Stimulated activated CD4-positive, alpha-beta T cell treated with anti-CD3 and anti-CD28 coated beads, Interleukin-15, amount 100 ng/mL, for 1 hour (primary cell): ENCODE measurements at places on chromosomes 11 and 22.

DNA sequence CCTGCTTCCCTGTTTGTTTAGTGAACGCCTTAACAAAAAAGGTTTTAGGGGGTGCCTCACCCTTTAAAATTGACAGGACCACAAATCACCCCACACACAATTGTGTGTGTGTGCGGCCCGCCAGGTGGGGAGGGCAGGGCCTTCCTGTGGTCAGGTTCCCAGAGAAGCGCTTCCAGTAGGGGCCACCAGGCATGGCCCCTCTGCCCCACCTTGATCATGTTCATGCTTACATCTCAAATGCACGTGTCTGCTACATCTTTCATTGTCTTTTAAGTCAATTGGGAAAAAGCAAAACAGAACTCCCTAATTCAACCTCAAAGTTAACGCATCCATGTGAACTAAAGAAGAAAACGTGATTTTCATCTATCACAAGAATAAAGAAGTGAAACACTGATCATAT lies 1335.3 kb downstream of the TBC1D22A start:
- DNase-seq: no peak

DNA sequence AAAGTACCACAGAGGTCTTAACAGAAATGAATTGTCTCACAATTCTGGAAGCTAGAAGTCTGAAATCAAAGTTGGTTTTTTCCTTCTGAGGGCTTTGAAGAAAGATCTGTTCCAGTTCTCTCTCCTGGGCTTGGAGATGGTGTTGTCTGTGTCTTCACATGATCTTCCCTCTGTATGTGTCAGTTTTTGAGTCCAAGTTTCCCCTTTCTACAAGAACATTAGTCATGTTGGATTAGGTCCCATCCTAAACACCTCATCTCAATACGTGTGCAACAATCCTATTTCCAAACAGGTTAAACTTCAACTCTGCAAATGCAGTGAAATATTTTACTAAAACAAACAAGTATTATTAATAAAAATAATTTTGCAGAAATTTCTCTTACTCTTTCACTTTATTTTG lies 3.1 kb upstream of the PTS start:
- DNase-seq: no peak

DNA sequence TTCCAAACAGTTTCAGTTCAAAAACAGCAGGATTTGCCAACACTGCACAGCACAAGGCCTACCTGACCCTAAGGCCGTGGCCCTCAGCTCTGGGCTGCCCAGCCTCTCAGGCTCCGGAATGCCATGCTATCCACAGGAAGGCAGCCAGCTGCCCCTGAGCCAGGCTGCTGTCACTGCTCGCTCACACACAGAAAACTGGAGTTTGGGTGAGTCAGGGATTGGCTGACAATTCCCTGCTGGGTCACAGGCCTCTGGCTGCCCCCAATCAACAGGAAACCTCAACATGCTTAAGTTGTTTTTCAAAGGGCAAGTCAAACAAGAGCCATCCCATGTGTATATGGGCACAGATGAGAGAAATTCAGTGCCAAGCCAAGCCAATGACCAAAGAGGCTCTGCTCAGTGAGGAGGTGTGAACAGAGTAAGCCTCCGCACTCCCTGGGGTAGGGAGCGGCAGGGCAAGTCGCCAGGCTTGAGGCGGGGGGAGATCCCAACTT lies 50.2 kb downstream of the RPL27A start:
- DNase-seq: no peak

- DNase-seq: no peak
These were observed 27.9 kb downstream of the TCP11L1 start for GRCh38 chr11:33067294-33067693.

GRCh38 chr22:17665854-17666253 lies 27.3 kb downstream of the BCL2L13 start:
- no peak for DNase-seq

DNA sequence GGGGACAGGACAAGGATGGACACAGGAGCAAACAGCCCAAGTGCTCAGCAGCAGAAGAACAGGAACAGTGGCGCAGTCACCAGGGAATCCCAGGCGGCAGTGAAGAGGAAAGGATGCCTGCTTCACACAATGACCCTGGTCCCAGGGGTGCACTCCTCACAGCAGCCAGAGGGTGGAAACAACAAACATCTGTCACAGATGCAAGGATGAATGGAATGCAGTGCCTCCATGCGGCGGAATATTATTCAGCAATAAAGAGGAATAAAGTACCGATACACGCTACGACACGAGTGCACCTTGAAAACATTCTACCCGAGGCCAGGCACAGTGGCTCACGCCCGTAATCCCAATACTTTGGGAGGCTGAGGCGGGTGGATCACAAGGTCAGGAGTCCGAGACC lies 12.7 kb downstream of the CSNK1E start:
- no peak for DNase-seq

GRCh38 chr11:66339686-66340483 lies 3.7 kb upstream of the RIN1 start:
- DNase-seq: no peak

GRCh38 chr11:9573052-9573774 lies at the start of gene WEE1:
Gene WEE1 (plus strand): TSS chr11:9573670. CDS start chr11:9573934, 264 bp downstream.
- DNase-seq: peak; percentile 96

DNA sequence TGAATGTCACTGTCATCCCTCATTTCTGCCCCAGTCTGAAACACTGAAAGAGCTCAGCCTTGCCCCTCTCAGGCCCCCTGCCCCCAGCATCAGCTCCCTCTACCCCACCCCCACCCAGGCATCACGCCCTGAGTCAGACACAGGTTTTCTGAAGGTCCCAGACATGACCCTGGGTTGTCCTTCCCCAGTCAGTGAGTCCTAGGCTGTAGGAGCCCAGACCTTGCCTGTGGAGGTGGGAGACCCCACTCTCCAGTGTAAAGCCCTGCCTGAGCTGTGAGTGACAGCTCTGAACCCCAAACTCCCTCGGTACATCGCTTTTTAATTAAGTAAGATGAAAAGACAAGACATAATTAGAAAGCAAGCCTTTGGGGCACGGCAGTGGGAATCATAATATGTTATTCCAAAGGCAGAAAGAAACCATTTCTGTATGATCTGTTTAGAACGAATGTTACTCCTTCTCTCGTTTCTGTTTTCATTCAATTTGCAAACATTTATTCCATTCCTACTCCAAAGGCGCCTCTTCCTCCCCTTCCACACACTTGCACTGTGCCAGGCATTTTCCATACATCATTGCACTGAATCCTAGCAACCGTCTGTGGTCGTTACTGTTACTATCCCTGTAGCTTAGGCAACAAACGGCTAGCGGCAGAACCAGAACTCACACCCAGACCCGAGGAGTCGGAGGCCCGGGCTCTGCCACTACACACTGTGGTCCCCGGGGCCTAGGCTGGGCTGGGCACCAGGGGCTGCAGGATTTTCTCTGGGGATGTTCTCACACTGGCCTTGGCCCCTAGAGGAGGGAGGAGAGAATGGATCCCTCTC lies 63.4 kb downstream of the CD6 start:
- no peak for DNase-seq

GRCh38 chr11:75591966-75592365 lies 29.9 kb downstream of the SERPINH1 start:
- no peak for DNase-seq

GRCh38 chr11:120509346-120510053 lies 2.0 kb upstream of the GRIK4 start:
- no peak for DNase-seq

DNA sequence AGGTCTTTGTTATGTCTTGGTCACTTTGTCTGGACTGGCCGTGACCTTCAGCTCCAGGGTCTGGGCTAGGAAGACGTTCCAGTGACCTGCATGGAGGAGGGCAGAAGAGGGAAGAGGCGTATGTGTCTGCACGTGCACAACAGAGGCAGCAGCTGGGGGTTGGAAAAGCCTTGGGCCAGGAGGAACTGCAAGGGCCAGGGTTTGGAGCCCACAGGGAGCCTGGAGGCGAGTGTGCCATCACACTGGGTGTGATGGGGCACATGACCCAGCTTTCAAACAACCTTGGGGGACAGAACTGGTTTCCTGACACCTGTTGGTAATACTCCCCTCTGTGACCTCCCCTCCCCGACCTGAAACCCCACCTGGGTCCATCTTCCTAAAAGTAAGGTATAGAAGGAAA lies 34.7 kb downstream of the CHRDL2 start:
- DNase-seq: no peak

- DNase-seq: no peak
These were observed 9.9 kb upstream of the APOBEC3A start for GRCh38 chr22:38947321-38948140.

DNA sequence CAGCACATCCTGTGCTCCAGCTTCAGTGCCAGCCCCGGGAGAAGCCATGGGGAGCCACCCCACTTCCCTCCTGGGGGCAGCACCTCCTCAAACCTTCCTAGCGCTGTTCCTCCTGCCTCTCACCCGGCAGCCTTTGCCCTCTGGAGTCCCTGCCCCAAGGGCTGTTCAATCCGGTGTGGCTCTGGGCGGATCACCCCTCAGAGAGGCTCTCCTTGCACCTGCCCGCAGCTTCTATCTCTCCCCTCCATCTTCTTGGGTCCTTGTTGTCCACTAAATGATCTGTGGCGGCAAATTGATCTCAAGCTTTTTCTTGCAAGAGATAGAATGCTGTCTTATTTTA lies 18.1 kb upstream of the CDKN1C start:
- DNase-seq: no peak

- no peak for DNase-seq
These were observed 13.8 kb downstream of the FLI1 start for GRCh38 chr11:128707681-128708080.

DNA sequence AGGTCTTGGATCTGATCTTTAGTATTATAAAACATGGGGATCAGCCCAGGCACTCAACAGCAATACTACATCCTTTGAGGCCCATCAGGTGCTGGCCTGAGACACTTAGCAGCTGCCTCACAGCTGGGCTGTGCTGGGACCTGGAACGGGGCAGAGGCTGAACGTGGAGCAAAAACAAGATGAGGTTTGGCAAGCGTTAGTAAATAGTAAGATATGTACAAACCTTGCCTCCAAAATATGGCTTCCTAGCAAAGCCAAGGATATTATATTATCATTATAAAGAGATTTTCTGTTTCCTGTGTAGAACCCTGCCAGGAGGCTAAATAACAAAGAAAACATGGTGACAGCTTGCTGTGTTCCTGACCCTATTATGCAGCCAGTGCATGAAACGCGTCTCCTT lies 60.0 kb upstream of the SPON1 start:
- DNase-seq: no peak

DNA sequence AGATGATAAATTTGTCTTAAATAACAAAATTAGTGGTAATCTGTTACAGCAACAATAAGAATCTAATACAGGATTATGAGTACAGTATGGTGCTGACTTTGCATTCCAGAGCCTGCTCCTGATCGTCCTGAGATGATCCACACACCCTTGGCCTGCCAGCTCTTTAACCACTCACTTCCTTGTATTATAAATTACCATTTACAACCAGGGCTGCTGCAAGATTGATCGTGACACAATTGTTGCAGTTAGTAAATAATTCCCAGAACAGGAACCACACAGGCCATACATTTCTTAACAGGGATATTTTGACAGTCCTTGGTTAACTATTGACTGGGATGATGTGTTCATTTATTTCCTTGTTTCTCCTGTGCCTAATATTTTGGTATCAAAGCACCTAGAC lies 3.8 kb upstream of the CBLIF start:
- DNase-seq: no peak

GRCh38 chr22:17113600-17113999 lies 7.6 kb downstream of the TMEM121B start:
- DNase-seq: no peak

- no peak for DNase-seq
These were observed 12.5 kb downstream of the MGAT3 start for GRCh38 chr22:39469326-39469680.

DNA sequence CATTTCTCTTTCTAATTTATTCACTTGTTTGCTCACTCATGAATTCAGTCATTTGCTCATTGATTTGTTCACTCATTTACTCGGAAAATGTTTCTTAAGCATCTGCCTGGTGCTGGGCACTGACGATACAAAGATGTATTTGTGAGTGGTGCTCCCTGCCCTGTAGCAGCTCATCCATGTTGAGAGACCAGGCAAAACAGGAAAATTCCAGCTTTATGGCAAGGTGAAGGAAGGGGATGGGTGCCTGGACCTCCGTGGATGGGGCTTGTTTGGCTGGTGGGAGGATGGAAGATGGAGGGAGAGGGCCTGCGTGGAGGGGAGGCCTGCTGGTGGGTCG lies 53.1 kb downstream of the TBC1D22A start:
- DNase-seq: no peak

GRCh38 chr11:119624629-119625028 lies 104.4 kb downstream of the NECTIN1 start:
- no peak for DNase-seq

DNA sequence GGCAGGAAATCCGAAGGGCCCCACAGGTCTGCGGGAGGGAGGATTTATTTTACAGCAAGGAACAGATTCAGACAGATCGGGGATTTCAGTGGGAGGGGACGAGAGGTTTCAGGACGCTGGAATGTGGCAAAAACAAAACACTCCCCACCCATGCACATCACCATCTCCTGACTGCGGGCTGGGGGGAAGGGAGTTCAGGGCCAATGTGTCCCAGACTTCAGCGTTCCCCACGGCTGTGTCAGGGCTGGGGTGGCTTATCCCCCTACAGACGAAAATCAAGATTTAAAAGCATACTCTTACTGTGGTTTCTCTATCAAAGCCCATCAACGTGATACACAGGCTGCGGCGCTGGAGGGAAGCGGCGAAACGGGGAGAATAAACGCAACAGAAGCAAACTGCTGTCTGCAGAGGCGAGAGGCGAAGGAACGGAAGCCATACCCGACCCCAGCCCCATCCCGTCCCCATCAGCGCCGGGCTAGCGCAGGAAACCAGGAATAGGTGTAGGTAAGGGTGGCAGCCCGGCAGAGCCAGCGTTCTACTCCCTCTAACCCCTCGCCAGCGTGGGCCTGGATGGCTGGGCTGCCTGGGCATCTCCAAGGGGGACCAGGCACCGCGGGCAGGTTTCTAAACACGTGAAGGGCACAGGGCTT lies 2.7 kb downstream of the TENM4 start:
- DNase-seq: no peak

DNA sequence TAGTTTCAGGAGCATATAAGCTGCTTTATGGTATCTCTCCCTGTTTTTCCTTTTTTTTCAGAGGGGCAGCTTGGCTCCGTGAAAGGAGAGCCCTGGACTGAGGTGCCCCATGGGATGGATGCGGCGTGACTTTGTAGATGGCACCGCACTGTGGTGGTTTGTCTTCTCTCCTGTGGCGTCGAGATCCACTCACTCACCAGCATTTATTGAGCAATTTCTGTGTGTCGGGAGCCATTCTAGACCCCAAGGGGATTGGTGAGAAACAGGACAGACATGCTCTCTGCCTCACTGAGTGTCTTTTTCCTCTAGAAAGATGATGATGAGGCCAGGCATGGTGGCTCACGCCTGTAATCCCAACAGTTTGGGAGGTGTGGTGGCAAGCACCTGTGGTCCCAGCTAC lies 55.9 kb upstream of the PHF21B start:
- no peak for DNase-seq

GRCh38 chr22:23404689-23405365 lies 175.3 kb downstream of the IGLL1 start:
- DNase-seq: no peak
